Left colon (tissue), 2 donors: ENCODE measurements at places on chromosomes 13 and 19. TPM values are rescaled to one million over a fixed set of nuclear protein-coding genes. Genes with fewer than 3 reads are reported as not detected.
A peak's percentile ranks its signal among the peaks of the same experiment; 100 is the strongest.

KMT2B gene
- 40.1 TPM for total RNA-seq

ZNF524 gene
- 36.4 TPM for total RNA-seq

SHANK1 gene
- total RNA-seq, result 0.21 TPM

ZNF112 gene
- total RNA-seq, result 3.3 TPM

CALR3 gene
- not detected for total RNA-seq

HMG20B gene
- 88.2 TPM for total RNA-seq

SPACA6 gene
- 4.1 TPM for total RNA-seq

SGCG gene
- total RNA-seq, result 0.36 TPM

PRR12 gene
- total RNA-seq, result 26.4 TPM

IGFL2 gene
- not detected for total RNA-seq

- DNase-seq, result no peak
Observed at GRCh38 chr13:99661791-99662190, 160.5 kb downstream of the TM9SF2 start.

- no peak for DNase-seq
Observed at GRCh38 chr13:32381539-32381938, 46.4 kb downstream of the N4BP2L1 start.

DNA sequence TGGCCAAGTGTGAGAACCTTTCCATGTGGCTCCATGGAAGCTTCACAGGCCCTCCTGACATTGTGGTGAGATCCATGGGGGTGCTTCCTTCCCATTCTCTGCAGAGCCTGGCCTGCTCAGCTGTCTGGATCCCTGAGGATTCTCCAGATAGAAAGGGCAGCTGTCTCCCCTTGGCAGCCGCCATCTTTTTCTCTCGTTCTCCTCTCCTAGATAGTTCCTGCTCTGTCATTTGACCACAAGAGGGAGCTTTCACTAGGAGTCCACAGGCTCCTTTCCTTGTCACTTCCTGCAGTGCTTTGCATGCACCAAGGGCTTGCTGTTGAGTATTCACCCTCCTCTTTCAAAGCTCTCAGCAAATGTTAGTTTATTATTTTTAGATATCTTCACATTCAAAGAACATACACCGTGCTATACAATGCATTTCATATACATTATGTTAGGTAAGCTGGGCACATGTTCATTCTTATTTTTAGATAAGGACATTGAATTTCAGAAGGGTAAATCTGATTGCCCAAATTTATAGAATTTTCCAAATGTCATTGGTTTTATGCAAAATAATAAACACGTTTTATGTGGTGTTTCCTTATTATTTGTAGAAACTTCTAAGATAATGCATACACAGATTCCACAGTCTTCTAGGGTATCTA is 133.2 kb downstream of the FRY start:
- peak; percentile 8 for DNase-seq

DNA sequence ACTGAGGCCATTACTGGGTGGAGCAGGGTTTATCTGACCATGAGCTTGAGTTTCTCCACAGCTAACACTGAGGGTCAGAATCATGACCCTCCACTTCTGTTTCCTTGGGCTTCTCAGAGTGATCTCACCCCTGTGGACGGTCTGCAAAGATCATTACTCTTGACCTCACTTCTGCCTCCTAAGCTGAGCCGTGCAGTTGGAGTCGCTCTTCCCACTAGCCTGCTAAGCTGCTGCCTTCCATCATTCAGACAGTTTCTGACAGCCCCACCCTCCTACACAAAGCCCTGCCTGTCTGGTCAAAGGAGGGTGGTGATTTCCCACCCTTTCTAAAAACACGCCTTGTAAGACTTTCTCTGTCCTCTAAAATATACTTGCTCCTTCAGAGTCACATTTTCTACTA is 9.3 kb upstream of the FRY start:
- no peak for DNase-seq

DNA sequence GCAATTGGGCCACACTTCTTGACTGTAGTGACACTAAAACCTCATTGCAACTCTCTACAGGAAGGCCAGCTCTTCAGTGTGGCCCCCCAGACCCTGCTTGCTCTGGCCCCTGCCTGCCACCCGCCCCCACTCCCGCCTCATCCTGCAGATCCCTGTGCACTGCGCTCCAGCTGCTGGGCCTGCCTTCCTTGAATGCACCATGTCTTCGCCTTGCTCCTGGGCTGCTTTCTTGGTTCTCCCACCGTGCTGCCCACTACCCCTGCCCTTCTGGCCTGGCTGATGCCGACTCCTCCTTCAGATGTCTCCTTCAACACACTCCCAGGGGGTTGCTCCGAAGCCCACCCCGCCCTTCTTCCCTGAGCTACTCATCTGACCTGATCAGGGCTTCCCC is 98.2 kb downstream of the SIPA1L3 start:
- DNase-seq, result no peak

DNA sequence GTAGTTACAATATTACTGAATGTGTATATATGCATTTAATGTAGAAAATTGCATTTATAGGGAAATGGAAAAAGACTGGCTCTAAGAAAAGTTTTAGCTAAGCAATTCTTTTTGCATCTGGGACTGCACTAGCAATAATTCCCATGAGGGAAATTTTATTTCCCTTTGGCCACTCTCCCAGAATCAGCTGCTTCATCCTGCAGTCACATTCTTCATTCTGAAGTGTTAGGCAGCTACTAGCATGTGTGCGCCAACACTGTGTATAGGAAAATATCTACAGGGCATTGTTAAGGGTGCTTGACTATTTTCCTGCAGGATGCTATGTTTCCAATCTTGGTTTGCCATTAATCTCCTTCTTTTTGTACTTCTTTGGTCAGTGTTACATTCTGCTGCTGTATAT is 312.8 kb upstream of the PCDH20 start:
- DNase-seq, result no peak

GRCh38 chr13:39189778-39190177 is 151.5 kb downstream of the NHLRC3 start:
- no peak for DNase-seq

- peak; percentile 77 for DNase-seq
Observed at GRCh38 chr19:45515807-45516401, 8.6 kb downstream of the VASP start.

- no peak for DNase-seq
Observed at GRCh38 chr13:37647031-37647650, 48.6 kb upstream of the POSTN start.

GRCh38 chr13:26050568-26051230 is 1.1 kb downstream of the SHISA2 start:
- DNase-seq, result peak; percentile 8

GRCh38 chr19:28878862-28879566 is 333.9 kb downstream of the UQCRFS1 start:
- peak; percentile 74 for DNase-seq

DNA sequence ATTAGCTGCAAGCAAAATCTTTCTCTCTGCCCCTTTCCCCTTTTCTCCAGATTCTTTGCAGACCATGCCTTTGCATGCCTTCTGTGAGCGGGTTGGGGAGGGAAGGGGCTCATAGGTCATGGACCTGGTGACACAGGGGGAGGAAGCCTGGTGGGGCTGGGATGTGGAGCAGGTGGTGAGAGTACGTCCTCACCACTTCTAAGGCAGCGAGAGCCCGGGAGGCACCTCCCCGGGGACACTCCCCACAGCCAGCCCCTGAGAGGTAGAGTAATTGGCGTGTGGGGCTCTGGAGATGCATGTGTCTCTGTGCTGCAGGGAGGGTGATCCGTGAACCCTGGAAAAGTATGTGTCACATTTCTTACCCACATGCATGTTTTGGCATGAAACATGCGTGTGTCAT is 42.5 kb upstream of the EHD2 start:
- DNase-seq, result no peak

DNA sequence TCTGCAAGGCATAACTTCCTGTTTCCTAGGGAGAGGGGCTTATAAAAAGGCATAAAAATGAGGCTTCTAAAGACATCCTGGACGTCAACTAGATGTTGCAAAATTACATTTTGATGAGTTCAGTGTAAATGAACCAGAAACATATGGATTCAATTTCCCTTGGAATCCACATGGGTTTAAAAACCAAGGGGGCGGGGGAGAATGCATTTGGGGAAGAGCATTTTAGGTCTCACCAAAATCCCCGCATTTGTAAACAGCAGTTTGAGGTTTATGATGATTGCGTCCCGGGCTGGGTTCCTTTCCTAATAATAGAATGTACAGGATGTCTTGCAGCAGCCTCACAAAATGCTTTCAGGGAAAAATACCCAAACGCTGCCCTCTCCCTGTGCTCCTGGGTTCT is 407.8 kb downstream of the ZNF536 start:
- no peak for DNase-seq

GRCh38 chr13:112905619-112905989 is 63.4 kb upstream of the MCF2L start:
- DNase-seq, result no peak

DNA sequence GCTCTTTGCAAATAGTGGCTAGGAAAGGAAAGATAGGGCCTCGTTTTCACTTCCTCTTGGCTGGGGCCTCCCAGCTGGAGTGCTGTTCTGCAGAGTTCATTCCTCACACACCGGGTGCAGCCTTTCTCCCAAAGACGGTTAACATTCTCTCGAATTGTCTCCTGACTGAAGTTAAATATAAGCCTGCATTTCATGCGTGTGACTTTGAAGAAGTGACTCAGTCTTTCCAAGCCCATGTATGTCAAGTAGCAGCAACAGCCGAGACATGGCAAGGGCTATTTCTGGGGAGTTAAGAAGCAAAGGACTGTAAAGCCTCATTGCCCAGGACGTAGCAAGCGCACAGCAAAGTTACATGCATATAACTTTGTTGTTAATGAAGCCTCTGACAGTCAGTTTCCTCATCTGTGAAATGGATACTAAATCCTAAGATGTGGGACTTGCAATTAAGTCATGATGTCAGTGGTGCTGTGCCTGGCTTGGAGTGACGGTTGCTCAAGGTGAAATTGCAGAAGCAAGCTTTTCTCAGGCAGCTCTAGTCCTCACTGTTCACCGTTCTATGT is 502.4 kb downstream of the MYO16 start:
- peak; percentile 12 for DNase-seq

DNA sequence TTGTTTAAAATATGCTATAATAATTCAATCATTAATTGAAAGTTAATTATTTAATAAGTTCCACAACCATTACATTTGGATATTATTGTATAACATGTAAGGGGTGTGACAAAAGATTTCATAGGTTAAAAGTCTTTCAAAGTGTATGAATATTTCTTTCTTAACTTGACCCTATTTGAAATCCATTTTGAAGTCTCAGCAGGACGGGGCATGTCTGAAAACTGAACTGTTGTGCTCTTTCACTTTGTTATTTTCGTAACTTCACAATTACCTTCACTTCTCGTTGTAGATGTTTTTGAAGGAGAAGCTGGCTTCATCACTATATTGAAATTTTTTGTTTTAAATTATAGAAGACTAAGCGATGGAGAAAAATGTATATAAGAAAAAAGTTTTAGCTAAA is 1775.7 kb downstream of the PCDH9 start:
- DNase-seq, result no peak

DNA sequence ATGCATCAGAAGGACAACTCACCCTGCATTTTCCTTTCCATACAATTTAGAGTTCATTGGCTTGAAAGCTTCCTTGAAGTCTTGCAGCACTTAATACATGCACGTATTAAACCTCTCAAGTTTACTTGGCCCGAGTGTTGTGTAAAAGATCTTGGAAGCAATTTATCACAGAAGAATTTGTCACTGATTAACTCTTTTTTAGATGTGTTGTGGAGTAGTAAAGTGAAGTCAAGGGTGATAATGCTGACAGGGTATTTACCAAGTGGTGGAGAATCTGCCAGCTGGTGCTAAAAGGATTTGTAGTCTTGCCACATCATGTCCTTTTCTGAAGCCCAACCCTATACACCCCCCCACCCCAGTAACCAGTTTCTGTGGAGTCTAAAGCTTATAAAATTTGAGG is 421.0 kb upstream of the MIR17HG start:
- DNase-seq, result no peak

DNA sequence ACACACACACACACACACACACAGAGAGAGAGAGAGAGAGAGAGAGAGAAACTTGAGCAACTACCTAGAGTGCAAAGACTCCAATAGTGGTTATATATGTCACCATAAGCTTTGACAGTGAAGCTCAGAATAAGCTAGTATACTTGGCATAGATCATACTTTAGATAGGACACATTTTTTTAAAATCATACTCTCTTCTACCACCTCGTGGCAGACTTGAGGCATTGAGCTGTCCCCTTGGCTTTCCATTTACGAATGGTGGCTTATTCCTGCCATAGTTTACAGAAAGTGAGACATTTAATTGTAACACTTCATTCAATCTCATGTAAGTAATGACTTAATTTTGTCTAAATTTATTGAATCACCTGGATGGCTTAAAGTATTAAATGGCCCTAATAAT is 108.2 kb downstream of the EDNRB start:
- DNase-seq, result no peak

- DNase-seq, result no peak
Observed at GRCh38 chr13:89565476-89566100, 1781.9 kb upstream of the MIR17HG start.

DNA sequence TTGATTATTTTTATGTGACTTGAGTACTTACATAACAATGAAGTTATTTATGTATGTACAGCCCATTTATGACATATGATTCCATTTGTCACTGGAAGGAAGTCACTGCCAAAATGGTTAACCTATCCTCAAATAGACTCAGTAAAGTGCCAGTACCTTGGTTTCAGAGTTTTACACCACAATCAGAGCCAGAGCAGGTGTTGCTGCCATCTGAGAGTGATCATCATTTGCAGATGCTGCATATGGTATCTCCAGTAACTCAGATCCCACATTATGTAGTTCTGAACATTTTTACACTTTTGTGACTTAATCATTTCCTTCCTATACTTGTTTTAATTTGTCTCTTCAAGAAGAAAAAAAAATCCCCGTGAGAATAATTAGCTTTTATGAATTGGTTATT is 313.3 kb downstream of the HS6ST3 start:
- DNase-seq, result no peak
